Effector CD4-positive, alpha-beta T cell (primary cell): ENCODE measurements at places on chromosomes 5 and 9.

DNA sequence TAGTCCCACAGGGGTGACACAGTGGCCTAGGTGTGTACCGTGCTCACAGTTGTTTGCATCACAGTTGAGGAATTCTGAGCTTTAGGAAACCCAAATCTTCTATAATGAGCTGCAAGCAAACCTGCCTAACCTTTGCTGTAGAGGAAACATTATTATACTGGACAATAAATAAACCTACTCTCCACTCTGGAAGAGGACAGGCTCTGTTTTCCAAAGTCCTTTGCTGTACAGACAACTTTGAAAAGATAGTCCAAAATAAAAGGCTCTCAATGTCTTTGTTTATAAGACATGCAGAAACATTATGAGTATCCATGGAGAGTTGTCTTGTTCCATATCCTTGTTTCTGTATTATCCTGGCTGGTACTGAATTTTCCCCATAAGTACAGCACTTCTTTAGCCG is 29.4 kb downstream of the ZNF131 start:
- no peak for DNase-seq

DNA sequence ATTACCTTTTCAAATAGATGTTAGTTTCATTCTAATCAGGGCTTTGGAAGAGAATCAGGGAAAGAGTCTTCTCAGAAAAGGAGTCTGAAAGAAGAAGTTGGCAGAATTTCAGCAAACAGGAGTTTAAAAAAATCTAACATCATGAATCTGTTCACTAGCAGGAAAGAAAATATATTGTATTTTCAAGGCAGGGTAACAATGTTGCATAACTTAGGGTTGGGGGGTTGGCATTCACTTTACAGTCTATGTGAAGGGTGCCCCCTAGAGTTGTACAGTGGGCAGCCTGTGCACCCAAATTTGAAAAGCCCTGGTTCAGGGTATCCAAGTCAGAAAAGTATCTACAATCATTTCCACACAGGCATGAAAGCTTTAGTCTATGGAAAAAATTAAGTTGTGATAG is 348.4 kb upstream of the SLC30A5 start:
- DNase-seq = no peak

DNA sequence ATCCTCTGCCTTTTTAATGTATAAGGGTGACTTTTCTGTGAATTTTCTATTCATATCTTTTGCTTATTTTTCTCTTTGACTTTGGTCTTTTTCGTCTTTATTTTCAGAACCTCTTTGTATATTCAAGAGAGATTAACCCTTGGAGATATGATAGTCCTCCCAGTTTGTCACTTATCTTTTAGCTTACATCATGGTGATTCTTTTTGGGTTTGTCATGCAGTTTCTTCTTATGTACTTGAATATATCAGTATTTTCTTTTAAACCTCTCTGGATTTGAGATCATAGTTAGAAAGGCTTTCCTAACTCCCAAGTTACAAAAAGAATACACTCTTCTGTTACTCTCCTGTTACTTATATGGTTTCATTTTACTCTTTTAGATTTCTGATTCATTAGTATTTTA is 27.5 kb upstream of the GPR21 start:
- DNase-seq = no peak

DNA sequence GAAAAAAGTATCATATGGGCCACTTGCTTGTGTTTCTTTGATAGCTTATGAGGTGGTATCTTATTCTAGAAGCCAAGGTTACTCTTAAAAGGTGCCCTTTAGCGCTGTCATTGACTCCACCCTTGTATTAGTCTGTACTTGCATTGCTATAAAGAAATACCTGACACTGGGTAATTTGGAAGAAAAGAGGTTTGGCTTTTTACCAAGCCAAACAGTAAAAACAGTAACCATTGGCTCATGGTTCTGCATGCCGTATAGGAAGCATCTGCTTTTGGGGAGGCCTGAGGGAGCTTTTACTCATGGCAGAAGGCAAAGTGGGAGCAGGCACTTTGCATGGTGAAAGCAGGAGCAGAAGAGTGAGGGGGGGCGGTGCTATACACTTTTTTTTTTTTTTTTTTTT is 87.4 kb downstream of the TEK start:
- no peak for DNase-seq

DNA sequence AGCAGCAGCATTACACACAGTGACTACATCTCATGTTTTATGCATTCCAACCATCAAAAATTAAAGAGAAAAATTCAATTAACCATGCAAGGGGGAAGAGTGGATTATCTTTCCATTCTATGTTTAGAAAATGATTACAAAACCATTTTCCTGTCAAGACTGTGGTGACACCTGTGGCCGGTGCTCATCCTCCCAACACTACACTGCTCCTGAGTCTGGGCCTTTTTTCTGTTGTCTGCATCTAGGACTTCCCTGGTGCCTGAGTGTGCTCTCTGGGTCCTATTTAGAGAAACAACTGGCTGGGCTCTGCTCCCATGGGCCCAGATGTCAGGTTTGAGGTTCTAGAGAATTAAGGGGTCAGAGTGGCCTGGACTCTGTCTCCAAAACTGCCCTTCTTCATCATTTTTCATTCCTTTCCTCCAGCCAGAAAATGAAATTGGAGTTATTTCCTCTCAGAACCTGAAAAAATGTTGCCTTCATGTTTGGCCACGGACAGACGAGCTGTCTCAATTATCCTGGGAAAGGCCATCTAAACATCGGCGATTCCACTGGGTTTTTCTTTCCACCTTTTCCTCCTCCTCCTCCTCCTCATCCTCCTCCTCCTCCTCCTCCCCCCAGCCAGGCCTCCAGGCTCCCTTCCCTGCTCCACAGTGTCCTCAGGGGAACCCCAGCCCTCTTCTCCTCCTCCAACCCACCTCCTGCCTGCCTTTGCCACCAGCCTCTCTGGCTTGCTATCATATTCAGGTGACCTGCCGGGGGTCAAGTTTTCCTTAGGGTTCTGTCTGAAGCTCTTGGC is 11.4 kb upstream of the ARSI start:
- DNase-seq = no peak

- DNase-seq = no peak
Measured at GRCh38 chr5:82255844-82256243, 22.3 kb downstream of the RPS23 start.

GRCh38 chr9:91562416-91562815 is 138.8 kb upstream of the NFIL3 start:
- no peak for DNase-seq

DNA sequence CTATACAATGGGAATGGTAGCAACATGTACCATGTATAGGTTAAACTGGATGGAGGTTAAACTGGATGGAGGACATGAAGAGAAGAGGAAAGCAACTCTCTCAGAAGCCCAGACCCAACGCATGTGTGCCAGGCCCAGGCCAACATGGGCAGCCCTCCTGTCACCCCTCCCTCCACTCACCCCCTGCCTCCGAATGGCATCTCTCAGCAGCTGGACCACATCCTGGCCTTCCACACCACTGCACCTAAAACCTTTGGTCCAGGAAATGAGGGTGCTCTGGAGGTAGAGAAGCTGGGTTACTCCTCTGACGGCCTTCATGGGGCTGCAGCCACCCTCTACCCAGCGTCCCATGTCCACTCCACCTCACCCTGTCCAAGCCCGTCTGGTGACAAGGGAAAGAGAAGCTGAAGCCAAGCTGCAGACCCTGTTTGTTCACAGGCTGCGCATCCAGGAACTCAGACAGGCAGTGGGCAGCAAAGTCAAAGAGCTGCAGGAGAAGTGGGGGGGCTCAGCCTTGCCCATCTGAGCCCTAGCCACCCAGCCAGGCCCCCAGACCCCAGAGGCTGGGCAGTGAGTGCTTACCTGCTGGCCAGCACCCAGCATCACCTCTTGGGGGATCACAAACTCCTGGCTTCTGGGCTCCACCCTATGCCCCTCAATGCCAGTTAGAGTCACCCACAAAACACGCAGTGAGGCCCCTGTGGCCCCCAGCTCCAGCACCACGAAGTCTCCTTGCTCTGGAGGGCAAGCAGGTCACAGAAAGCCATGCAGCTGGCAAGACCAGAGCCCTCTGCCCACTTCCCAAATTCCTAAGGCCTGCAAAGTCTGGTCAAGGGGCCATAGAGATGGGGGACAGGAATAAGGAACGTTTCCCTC is 8.5 kb downstream of the HK3 start:
- DNase-seq = no peak

DNA sequence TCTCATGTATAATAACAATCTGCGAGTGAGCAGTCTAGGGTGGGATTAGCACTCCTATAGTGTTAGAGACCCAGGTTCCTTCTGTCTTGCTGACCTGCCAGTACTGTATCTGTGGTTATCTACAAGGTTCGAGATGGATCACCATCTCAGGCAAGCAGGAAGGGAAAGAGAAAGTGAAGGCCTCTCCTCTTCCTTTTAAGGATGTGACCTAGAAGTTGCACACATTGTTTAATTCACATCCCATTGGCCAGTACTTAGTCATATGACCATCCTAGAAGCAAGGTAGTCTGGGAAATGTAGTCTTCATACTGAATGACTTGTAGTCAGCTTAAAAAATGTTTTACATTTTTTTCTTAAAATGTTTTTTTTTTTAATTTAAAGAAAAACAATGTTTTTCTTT is 168.6 kb downstream of the CARTPT start:
- DNase-seq = no peak
